ENCODE measurements at places on chromosomes 4 and X.

DNA sequence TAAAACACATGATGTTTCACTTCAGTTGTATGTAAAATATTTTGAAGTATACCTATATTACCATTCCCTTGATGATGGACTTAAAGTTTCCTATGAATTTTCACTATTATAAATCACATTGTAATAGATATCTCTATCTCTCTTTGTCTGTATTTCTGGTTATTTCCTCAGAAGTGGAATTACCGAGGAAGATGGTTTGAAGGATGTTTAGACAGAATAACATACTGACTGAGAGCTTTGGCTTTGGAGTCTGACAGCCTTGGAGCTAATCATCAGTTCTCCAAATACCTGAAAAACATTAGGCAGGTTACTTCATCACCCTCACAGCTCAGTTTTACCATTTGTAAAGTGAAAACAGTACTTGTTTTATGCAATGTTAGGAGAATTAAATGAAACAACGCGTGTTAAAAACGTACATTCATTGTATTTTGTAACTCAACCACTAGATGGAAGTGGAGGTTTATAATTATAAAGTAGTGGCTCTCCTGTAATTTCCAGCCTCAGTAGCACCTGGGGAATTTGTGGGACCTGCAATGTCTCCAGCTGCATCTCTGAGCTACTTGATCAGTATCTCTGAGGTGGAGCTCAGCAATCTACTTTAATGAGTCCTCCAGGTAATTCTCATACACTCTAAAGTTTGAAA, 14.3 kb downstream of the JCHAIN start:
- DNase-seq: peak; percentile 52

- peak; percentile 6 for DNase-seq
These were observed 4.6 kb downstream of the EDA2R start for GRCh38 chrX:66634272-66634671.

- no peak for DNase-seq
These were observed 1145.5 kb upstream of the POU3F4 start for GRCh38 chrX:82362550-82362949.

DNA sequence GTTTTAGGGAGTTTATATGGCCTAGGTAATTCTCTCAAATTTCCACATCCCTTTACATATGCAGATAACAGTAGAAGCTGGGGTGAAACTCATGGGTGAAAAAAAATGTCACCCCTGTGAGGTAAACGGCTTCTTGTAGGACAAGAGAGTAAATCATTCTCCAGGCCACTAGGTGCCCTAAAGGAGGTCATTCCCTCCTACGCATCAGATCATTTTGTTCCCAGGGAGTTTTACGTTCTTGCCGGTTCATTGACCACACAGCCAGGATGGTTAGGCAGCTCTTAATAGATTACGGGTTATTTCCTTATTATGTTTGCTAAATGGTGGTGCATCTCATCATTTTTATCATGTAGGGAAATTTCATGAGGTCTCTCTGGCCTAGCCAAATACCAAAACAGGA, 225.8 kb upstream of the NOCT start:
- no peak for DNase-seq

- DNase-seq: no peak
These were observed 48.5 kb downstream of the MAML3 start for GRCh38 chr4:140105436-140105835.

GRCh38 chr4:128299848-128300247, 12.2 kb upstream of the PGRMC2 start:
- peak; percentile 59 for DNase-seq

DNA sequence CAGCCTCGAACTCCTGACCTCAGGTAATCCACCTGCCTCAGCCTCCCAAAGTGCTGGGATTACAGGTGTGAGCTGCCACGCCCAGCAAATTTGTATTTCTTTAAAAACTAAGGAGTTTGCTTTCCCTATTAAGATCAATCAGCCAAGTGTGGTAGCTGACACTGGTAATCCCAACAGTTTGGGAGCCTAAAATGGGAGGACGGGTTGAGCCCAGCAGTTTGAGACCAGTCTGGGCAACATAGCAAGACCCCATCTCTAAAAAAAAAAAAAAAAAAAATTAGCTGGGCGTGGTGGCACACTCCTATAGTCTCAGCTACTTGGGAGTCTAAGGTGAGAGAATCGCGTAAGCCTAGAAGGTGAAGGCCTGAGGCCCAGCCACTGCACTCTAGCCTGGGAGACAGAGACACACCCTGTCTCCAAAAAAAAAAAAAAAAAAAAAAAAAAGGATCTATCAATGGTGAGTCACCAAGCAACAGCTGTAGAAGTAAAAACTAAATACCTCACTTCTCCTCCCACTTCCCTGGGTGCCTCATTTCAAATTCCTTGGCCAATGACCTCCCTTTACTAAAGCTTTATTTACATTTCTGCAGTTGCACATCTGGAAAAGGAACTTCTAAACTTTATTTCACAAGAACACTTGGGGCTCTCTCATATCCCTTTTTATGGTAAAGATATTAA, 54.5 kb downstream of the LDB2 start:
- DNase-seq: peak; percentile 95

DNA sequence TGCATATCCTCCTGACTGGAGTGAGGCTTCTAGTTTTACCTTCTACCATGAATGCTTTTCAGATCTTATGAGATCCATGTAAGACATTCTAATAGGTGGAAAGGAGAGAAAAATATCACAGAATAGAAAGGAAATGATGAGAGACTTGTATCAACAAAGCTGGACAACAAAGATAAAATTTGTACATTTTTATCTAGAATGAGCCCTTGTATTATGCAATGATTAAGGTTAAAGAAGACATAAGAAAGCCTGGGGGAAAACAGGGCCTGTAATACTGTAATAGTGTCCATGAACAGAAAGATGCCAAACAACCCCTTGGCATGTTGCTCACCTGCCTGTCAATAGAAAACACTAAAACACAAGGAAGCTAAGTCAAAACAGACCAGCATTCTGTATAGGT, 44.2 kb upstream of the SCRG1 start:
- DNase-seq: no peak

GRCh38 chr4:77395481-77395880, 210.1 kb upstream of the CXCL13 start:
- no peak for DNase-seq

DNA sequence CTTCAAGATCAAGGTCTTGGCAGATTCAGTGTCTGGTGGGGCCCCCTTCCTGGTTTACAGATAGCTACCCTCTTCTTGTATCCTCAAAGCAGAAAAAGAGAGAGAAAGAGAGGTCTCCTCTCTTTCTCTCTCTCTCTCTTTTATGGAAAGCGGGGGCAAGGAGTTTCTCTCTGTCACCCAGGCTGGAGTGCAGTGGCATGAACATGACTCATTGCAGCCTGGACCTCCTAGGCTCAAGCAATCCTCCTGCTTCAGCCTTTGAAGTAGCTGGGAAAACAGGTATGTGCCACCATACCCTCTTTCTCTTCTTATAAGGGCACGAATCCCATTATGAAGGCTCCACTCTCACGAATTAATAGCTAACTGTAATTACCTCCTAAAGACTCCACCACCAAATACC, 20.2 kb downstream of the RAB9B start:
- no peak for DNase-seq

- peak; percentile 0 for DNase-seq
These were observed 41.8 kb downstream of the UGT2B28 start for GRCh38 chr4:69322055-69322454.

DNA sequence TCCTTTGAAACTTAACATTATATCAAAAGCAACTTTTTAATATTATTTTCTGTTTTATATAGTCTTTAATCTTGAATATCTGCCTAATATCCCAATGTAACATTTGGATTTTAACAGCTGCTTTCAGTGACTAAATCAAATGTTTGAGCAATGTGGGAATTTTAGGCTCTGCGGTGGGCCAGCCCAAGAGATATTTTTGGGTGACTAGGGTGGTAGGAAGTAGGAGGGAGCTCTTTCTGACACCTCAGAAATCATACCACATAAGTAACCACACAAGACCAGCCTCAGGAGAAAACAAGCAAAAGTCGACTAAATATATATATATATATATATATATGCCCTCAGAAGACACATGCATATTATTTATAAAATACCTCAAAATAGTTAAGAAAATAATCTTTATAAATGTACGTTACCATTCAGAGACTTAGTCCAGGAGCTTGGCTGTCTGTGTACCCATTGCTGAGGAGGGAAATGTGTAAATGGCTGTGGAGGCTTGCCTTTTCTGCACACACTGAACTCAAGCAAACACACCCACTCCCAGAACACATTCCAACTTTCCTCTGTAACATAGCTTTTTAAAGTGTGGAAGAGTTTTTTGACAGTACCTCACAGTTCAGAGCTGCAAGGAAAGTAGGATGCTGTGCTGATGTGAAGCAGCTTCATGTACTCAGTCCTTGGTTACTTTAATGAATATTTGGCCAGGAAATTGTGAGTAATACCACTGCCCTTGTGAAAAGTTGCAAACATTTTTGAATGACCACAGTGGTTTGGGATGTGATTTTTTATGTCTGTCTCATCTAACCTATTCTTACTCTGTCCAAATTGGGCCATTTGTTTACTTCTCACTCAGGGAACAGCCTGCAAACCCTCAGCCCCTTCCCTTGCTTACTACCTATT, at the start of gene RTL3:
Gene RTL3 (minus strand): TSS at position 484 of the 900 bp plus-strand sequence. CDS start 908 bp downstream, outside the sequence.
- DNase-seq: peak; percentile 78

GRCh38 chr4:79360006-79360405, 34.1 kb upstream of the NAA11 start:
- DNase-seq: no peak

- DNase-seq: no peak
These were observed 4.1 kb downstream of the DIAPH2 start for GRCh38 chrX:96688789-96689188.

DNA sequence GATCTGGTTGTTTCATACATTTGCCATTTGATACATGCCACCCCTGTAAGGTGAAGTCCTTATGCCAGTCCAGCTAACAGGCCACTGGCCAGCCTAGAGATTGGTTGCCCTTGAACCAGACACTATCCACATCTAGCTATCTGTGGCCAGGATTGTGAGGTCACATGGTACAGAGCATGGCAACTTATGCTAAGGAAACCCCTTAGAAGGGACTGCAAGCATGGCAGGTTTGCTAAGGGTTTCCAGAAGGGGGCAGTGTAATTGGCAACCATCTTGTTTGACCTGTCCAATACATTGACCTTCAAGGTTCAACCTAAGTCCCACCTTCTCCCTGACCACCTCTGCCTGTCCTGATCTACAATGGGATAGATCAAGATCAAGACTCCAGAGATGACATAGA, 47.5 kb downstream of the SMC1A start:
- DNase-seq: no peak

DNA sequence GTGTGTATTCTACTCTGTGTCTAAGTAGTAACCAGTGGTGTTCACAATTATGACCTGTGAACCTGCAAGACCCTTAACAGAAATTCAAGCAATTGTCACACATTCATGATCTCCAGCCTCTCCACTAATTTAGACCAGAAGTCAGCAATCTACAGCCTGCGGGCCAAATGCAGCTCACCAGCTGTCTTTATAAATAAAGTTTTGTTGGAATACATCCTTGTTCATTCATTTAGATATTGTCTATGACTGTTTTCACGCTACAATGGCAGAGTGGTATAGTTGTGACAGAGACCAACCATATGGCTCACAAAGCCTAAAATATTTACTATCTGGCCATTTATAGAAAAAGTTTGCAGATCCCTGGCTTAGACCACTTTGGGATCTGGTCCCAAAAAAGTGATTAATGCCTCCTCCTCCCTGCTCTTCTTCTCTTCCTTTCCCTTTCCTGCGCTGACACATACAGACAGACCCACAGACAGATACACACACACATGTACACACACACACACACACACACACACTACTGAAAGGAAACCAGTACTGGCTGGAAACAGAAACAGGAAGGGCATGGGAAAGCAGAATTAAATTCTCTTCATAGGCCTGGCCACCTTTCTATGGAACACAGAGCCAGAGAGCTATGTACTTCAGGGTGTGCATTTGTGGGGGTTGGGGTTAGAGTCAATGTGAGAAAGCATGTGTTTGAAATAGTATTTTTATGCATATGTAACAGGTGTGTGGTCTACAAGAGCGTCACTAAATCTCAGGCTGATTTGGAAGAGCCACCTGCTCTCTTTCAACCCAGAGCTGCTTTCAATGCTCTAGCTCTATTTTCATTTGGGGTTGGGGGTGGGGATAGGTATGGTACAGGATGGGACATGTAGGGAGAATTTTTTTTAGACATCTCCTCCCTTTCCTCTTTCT, 49.7 kb upstream of the TMEM164 start:
- DNase-seq: no peak

DNA sequence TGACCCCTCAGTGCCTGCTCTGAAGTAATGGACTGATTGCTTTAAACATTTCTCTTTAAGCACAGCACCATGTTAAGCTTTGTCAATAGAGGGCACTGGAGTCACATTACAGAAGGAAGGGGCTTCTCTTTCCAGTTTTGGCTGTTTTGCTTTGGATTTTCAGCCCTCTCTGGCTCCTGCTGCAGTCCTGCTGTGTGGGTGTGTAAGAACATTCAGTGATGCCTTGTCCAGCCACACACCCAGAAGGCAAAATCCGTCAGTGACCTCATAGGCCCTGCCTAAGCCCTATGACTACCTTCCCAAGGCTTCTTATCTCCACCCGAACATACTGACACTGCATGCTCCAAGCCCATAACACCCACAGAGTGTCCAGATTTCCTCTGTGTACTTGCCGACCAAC, 215.3 kb upstream of the CTSO start:
- DNase-seq: peak; percentile 95

DNA sequence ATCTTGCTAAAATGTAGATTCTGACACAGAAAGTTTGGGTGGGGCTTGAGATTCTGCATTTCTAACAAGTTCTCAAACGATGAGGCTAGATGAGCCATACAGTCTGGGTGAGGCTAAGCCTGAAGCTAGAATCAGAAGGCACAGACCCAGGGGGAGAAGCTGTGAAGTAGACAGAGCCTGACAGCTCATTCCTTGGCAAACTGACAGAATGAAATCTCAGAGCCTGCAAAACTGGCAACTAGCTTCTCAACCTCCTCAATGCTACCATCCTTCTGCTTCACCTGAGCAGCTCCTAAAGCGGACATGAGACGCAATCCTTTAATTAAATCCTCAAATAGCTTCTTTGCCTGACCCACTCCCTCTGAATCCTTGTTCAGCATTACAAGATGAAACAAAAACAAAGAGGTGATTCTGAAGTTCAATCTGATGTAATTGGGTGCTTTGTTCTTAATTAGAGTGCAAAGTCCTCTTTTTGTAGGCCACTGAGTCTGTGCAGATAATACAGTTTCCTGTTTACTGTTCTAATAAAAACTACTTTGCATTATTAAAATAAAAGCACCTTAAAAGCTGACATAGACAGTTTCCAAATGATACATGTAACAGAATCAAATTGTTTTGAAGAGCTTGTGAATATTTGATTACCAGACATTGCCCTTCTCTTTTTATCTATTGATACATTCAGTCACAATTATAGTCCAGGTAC, 71.0 kb upstream of the BMP2K start:
- DNase-seq: peak; percentile 78

- no peak for DNase-seq
These were observed 435.8 kb downstream of the MAGEB5 start for GRCh38 chrX:26651755-26652154.

- DNase-seq: no peak
These were observed 40.7 kb downstream of the CDS1 start for GRCh38 chr4:84623661-84624060.

GRCh38 chr4:152316969-152317368, 218.9 kb downstream of the FBXW7 start:
- peak; percentile 71 for DNase-seq

GRCh38 chrX:65587616-65588526, 53.3 kb upstream of the LAS1L start:
- DNase-seq: peak; percentile 49

GRCh38 chr4:139664442-139664841, 1.2 kb upstream of the MGST2 start:
- no peak for DNase-seq

- DNase-seq: peak; percentile 4
These were observed 18.0 kb downstream of the FAM9A start for GRCh38 chrX:8783097-8783713.

Measured in IMR-90 (cell line).